ENCODE measurements at places on chromosomes 4 and X.

DNA sequence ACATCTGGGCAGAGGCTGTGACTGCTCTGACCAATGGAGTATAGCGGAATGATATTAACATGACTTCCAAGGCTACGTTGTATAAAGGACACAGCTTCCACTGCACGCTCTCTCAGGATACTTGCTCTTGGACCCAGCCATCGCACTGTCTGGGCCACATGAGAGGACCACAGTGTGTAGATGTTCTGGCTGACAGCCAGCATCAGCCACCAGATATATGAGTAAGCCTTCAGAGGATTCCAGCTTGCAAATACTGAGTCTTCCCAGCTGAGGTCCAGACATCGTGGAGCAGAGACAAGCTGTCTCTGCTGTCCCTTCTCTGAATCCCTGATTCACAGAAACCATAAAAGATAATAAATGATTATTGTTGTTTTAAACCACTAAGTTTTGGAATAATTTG lies 146.8 kb upstream of the USP9X start:
- DNase-seq = no peak

DNA sequence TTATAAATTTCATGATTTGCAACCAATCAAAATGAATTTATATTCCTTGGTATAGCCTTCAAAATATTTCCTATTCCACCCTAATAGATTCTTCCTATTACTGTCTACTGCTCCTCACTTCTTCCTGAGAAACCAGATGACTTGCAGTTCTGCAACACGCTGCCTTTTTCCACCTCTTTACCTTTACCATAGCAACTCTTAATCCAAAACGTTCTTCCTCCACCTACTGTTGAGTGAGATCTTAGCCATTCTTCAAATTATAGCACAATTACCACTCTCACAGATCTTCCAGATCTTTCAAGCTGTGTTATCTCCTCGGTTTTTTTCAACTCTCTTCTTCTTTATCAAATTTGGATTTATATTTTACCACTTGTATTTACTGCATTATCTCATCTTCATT lies 289.8 kb downstream of the ADGRL3 start:
- DNase-seq = no peak

GRCh38 chr4:173218411-173219125 lies 50.0 kb downstream of the GALNT7 start:
- no peak for DNase-seq

DNA sequence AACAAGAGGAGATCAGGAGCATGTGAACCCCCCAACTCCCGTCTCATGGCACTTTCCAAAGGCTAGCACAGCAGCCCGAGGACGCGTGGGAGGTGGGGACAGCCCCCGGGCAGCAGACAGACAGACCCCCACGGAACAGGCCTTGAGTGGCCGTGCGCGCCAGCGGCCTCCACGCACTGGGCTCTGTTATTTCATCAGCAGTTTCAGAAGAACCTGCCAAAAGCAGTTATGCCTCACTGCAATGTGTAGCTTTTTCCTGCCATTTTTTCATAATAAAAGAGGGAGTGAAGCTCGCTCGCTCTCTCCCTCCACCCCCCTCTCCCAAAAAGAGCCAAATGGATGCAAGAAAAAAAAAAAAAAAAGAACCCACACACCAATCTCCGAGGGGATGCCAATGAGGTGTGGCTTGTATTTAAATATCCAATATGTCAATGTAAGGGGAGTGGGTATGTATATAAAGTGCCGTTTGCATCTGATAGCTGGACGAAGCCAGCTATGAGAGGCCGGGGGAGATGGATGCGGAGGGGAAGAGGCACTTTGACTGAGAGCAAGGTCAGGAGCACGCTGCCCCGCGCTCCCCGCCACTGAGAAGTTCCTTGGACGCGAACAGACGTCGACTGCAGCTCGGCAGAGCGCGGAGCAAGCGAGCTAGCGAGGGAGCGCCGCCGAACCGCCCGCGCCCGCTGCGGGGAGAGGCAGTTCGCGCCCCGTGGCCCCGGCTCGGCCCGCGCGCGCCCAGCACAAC lies at the start of gene FGF16:
TSS of gene FGF16 (plus strand) at position 482 of the 745 bp plus-strand sequence. CDS start 286 bp downstream, outside the sequence.
- DNase-seq = no peak

GRCh38 chr4:106914223-106914622 lies 121.9 kb downstream of the DKK2 start:
- DNase-seq = no peak

- no peak for DNase-seq
Observed at GRCh38 chr4:139660568-139661043, 5.0 kb upstream of the MGST2 start.

DNA sequence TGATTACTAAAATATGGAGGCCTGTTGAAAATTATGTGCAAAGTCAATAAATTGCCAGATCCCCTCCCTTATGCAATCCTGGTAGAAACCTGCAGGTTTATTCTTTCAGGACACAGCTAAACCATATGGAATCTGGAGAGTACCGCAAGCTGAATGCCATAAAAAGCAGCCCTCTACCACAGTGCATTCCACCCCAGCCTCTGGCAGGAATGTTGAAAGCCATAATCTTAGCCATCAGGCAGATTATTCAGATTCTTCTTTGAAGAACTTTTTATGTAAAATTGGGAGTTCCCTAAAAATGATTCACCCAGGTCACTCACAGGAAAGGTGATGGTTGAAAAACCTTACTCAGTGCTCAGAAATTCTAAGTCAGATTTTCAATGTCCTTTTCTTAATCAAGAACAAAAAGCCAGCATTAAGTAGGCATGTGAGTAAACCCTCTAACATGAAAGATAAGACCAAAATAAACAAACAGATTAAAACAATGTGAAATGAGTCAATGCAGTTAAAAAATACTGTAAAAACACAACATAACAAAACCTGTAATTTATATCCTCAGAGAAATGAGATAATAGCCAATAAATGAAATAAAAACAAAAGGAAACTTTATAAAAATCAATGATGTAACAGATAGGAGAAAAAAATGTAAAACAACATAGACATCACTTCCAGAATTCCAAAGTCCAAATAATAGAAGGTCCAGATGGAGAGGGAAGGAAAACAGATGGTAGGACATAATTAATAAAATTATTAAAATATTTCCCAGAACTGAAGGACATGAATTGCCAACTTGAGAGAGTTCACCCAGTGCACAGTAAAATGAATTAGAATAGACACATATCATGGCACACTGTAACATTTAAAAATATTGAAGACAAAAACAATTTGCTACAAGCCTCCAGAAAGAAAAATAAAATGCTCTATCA lies 226.9 kb downstream of the FSTL5 start:
- no peak for DNase-seq

DNA sequence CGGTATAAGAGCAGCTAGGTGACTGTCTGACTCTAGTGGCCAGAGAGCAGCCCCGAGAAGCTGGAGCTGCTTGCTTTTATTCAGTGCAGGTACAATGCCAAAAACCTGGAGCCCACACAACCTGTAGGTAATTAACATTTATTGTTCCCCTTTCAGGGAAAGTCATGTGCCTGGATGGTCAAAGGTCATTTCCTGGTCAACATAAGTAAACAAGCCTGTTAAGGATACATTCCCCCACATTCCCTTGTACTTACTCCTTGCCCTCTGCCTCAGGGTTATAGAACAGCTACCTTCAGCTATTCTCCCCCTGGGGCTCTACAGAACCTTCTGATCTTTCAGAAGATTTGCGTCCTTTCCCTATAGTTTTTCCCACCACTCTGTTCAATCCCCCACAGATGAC lies 253.4 kb downstream of the TMA16 start:
- no peak for DNase-seq

DNA sequence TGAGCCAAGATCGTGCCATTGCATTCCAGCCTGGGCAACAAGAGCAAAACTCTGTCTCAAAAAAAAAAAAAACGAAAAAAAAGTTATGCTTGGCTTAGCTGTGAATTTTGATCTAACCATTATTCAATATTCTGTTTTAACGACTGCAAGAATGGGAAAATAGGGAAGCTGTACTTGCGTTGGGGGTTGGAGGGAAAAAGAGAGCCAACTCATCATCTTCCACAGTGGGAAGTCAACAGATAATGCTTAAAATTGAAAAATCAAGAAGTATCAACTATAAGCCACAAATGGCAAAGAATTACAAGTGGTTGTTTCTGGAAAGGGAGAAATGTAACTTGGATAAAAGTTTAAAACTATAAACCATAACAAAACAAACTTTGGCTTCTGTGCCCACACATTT lies 2.9 kb downstream of the TEC start:
- DNase-seq = no peak
